ENCODE measurements at places on chromosomes 4 and X. TPM values are rescaled to one million over a fixed set of nuclear protein-coding genes. Genes with fewer than 3 reads are reported as not detected.

PPM1K gene
- total RNA-seq: 7.1 TPM

NFKB1 gene
- total RNA-seq: 35.1 TPM

DKK2 gene
- total RNA-seq: 0.40 TPM

RIBC1 gene
- 0.92 TPM for total RNA-seq

BTK gene
- 0.14 TPM for total RNA-seq

ZNF595 gene
- total RNA-seq: 9.9 TPM
